ENCODE measurements at places on chromosomes 4 and X.

DNA sequence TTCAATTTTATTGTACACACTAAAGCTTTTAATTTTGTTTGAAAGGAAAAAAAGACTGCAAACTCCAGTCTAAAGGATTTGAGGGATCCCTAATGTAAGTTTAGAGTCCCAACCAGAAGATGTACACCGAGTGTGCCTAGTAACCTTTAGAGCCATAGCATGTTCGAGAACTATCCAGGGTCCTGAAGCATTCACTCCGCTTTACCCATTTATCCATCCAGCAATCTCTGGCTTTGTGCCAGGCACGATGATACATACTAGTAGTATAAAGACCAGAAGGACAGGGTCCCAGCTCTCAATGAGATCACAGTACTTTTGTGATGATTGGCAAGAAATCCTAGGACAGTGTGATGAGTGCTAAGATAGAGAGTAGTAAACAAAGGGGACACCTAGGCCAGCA is 168.7 kb downstream of the STK32B start:
- no peak for DNase-seq

- DNase-seq, result no peak
Observed at GRCh38 chr4:47532658-47533057, 47.6 kb downstream of the ATP10D start.

- no peak for DNase-seq
Observed at GRCh38 chr4:56129431-56129861, 180.7 kb downstream of the CEP135 start.

DNA sequence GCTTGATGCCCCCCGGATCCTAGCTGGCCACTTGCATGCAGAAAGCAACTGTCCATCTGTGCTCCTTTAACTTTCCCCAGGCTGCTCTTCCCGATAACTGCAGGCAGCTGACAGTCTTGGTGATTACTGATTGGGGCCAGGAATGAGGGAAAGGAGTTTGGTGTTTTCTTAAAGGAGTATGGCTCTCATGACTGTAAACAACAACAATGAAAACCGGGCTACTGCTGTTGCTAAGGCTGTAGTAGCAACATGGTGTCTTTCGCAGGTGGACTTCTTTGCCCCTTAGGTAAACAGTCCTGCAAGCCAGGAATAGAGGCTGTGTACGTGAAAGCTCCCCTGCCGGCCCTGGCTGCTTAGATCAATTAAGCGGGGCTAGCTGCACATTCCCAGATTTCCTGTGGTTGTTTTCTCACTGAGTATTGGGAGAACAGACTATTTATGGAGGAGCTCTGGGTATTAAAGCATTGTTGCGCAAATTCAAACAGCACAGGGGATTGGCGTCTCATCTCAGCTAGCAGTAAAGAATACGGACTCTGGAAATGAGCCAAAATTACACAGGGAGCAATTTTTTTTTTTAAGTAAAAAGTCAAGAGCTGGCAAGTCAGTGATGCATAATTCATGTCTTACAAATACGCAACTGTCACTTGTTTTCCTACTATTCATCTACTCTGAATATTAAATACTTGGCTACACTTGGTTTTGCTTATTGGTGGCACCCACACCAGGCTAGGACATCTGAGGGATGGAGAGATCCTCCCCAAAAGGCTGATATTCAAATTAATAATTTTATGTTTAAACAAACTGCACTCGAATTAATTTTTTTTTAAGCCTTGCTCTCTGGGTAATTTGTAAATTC is 61.6 kb upstream of the NAP1L5 start:
- DNase-seq, result peak; percentile 69

DNA sequence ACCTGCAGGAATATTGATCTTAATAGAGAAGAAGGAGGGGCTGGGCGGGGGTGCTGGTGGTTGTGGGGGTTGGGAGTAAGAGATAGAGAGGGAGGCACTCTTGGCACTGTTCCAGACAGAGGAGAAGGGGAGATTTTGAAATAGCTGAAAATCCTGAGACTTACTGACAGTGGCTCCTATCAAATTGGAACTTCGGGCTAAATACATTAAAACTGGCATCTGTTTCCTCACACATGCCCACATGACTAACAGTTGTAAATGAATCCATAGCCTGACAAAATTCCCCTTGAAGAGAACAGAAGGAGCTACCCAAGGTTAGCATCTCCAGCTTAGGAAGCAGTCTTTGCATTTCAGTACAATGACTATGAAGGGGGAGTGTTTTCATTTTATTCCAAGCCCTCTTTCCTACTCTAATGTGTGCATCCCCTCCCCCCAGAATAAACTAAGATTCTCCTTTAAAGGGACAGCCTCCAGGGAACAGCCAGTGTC is 1.4 kb downstream of the DCX start:
- no peak for DNase-seq
